ENCODE measurements at places on chromosomes 11 and 22. TPM values are rescaled to one million over a fixed set of nuclear protein-coding genes. Genes with fewer than 3 reads are reported as not detected.

The TSPAN32 gene
- 5.3 TPM for polyA plus RNA-seq

The MFRP gene
- polyA plus RNA-seq: not detected

The EWSR1 gene
- 180 TPM for polyA plus RNA-seq

The SAA4 gene
- not detected for polyA plus RNA-seq

The BLID gene
- not detected for polyA plus RNA-seq

The COX8A gene
- 261 TPM for polyA plus RNA-seq

The HBE1 gene
- 4.3 TPM for polyA plus RNA-seq

The CCDC117 gene
- 21.3 TPM for polyA plus RNA-seq

The SEC14L6 gene
- 0.19 TPM for polyA plus RNA-seq

The SYT13 gene
- 0.31 TPM for polyA plus RNA-seq

The TMEM225 gene
- polyA plus RNA-seq: not detected

The RFPL3 gene
- polyA plus RNA-seq: 0.25 TPM

The VWCE gene
- polyA plus RNA-seq: 4.9 TPM

The CDHR5 gene
- 4.1 TPM for polyA plus RNA-seq

The KDELR3 gene
- 19.3 TPM for polyA plus RNA-seq

The OR52A1 gene
- not detected for polyA plus RNA-seq

The MRPL21 gene
- polyA plus RNA-seq: 44.5 TPM

The HEPN1 gene
- 0.26 TPM for polyA plus RNA-seq

The IGLL1 gene
- 0.41 TPM for polyA plus RNA-seq

The MRGPRF gene
- polyA plus RNA-seq: 17.4 TPM

The RASD2 gene
- 25.4 TPM for polyA plus RNA-seq

The POU2AF3 gene
- polyA plus RNA-seq: 4.7 TPM

The XKR3 gene
- not detected for polyA plus RNA-seq

The CARD18 gene
- not detected for polyA plus RNA-seq

The ZFTA gene
- polyA plus RNA-seq: 35.1 TPM

The GSTT2B gene
- polyA plus RNA-seq: 14.3 TPM

The RAB36 gene
- 1.9 TPM for polyA plus RNA-seq

The ELF5 gene
- 1.1 TPM for polyA plus RNA-seq

The DNAJB7 gene
- 0.40 TPM for polyA plus RNA-seq

The OR51E2 gene
- polyA plus RNA-seq: 0.76 TPM

The MS4A6E gene
- not detected for polyA plus RNA-seq

The EIF4ENIF1 gene
- 31.3 TPM for polyA plus RNA-seq

The MPZL3 gene
- 0.52 TPM for polyA plus RNA-seq

The ATF4 gene
- polyA plus RNA-seq: 326 TPM

The KCNE3 gene
- 2.5 TPM for polyA plus RNA-seq

The ARHGAP20 gene
- 6.1 TPM for polyA plus RNA-seq

The ALDH3B2 gene
- 0.90 TPM for polyA plus RNA-seq

The ACRV1 gene
- polyA plus RNA-seq: 0.18 TPM

The YPEL1 gene
- 26.8 TPM for polyA plus RNA-seq

The MRPL11 gene
- polyA plus RNA-seq: 45.9 TPM

The LRRC56 gene
- polyA plus RNA-seq: 9.1 TPM

The ELFN2 gene
- polyA plus RNA-seq: 1.1 TPM

The SLC22A25 gene
- not detected for polyA plus RNA-seq

The MARK2 gene
- 19.8 TPM for polyA plus RNA-seq

The CTSC gene
- 41.2 TPM for polyA plus RNA-seq

The LMNTD2 gene
- 0.80 TPM for polyA plus RNA-seq

The EIF3F gene
- polyA plus RNA-seq: 481 TPM

The PTGDR2 gene
- polyA plus RNA-seq: 0.65 TPM

The WNT7B gene
- polyA plus RNA-seq: 0.12 TPM

The FZD4 gene
- 32.1 TPM for polyA plus RNA-seq

The OR5B21 gene
- not detected for polyA plus RNA-seq

The OR51D1 gene
- not detected for polyA plus RNA-seq

The KRTAP5-8 gene
- not detected for polyA plus RNA-seq

All from hindlimb muscle (tissue), 1 donor.